ENCODE measurements at places on chromosomes 7 and 10.

GRCh38 chr7:158284121-158284520 is 303.5 kb downstream of the PTPRN2 start:
- no peak for DNase-seq

GRCh38 chr10:129593953-129594352 is 126.9 kb downstream of the MGMT start:
- DNase-seq = no peak

DNA sequence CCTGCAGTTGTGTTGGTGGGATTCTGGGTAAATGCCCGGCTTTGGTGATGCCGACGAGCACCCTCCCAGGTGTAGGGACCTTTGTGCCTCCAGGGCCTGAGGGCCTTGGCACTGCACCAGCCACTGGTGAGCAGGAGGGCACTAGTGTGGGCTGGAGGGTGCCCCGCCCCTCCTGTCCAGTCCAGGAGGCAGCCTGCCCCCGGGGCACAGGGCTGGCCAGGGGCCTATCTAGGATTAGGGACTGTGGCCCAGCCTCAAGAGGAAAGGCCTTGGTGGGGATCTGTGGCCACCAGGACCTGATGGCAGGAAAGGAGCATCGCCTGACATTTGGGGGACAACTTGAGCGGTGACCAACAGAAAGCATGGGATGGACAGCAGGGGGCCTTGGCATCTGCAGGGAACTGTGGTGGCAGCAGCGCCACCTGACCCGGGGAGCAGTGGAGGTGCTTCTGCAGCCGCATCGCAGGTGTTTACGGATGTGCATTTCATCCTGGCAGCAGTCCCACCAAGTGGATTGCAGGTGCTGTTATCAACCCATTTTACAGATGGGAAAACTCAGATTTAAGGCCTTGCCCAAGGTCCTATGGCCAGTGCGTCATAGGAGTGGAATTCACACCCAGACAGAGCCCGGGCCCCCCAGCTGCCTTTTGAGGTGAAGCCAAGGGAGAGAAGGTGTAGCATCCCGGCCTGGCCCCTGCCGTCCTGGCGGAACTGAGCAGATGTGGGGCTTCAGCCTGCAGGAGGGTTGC is 11.1 kb downstream of the ZNF316 start:
- DNase-seq = no peak

GRCh38 chr10:100157156-100157555 is 28.7 kb downstream of the ERLIN1 start:
- no peak for DNase-seq

DNA sequence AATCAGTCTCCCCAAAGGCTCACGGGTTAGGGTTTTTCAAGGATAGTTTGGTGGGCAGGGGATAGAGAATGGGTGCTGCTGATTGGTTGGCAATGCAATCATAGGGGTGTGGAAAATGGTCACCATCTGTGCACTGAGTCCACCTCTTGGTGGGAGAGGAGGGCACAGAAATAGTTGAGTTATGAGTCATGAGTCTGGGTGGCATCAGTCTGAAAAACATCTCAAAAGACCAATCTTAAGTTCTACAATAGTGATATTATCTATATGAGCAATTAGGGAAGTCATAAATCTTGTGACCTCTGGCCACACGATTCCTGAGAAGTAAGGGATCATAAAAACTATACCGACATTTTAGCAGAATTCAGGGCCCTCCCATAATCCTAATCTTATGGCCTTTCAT is 62.7 kb downstream of the LGI1 start:
- no peak for DNase-seq

DNA sequence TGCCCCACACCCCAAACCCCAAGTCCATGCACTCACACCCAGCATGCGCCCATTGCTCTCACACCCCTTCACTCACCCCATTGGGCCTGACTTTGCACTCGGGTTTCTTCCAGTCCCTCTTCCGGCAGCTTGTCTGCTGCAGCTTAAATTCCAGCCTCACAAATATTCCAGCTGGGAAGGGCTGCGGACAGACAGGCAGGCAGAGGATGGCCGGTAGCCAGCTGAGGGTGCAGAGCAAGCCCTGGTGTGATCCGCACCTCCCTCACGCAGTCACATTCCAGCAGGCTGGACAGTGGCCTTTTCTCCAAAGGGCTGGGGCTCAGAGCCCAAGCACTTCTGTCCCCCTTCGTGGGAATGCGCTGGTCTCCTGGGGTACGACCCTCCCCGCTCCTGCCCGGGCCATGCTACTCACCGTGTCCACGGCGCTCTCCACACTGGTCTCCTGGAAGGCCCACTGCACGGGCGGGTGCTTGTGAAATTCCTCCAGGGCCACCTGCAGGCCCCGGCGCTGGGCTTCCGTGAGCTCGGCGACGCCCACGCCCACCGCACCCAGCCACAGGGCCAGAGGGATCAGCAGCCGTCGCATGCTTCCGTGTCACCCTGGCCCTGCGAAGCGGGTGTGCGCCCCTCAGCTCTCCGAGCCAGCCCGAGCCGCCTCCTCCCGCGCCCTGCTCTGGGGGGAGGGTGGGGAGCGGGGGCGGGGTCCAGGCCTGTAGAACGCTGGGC is 1.2 kb downstream of the RARRES2 start:
- no peak for DNase-seq

DNA sequence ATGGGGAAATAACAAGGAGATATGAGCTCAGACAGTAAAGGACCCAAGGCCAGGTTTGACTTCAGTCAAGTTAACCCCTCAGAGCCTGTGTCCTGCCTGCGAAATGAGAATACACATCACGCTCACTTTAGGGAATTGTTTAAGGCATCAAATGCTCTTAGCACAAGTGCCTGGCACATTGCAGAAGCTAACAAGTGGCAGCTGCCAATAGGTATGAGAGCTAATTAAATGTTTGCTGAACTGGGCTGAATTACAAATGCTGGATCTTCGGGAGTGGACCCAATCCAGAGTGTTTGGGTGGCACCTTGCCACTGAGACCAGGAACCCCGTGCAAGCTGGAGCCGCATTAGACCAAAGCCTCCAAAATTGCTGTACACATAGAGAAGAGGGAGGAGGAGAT is 136.8 kb downstream of the C10orf90 start:
- no peak for DNase-seq

GRCh38 chr7:91348711-91349110 is 84.5 kb downstream of the FZD1 start:
- DNase-seq = no peak

GRCh38 chr10:123008355-123009104 is at the start of the genes ACADSB and IKZF5:
ACADSB (plus strand) TSS chr10:123009006; CDS start chr10:123009030, 24 bp downstream.
IKZF5 (minus strand) TSS chr10:123008795; CDS start chr10:122998625, 10,170 bp downstream.
- peak; percentile 95 for DNase-seq

- peak; percentile 53 for DNase-seq
Observed at GRCh38 chr10:61733358-61733940, 70.7 kb downstream of the CABCOCO1 start.

All from RKO (cell line).